ENCODE measurements at places on chromosomes 5 and 9.

GRCh38 chr9:72898784-72899733 is 53.8 kb downstream of the ALDH1A1 start:
- DNase-seq: no peak

DNA sequence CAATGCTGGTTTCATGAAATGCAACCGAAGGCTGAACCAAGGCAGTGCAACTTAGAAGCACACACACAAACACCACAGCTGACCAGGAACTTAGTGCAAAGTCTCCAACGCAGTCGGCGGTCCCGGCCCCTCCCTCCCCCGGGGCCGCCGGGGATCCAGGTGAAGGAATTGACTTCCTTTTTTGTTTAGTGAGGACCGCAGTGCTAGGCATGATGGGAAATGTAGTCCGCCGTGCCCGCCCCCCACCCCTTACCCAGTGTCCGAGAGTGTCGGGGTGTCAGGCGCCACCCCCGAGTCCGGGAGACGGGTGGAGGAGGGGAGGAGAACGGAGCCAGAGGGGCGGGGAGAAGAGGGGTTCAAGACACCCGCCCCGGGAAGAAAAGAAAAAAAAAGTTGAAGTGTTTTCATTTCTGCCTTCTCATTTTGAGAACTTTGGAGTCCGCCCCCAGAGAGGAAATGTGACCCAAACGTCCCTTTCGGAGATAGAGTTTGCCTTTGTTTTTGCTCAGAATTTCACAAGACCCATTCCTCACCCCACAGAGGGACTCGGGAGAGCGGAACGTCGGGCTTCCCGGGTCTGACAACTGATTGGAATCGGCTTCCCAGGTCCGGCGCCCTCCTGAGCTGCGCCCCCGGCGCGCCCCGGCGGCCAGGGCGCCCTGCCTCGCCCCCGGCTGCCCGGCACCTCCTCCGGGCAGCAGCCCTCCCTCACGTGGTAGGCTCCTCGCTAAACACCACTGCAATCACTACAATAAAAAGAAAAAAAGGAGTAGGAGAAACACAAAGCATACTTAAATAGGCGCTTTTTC is 2.0 kb downstream of the IER5L start:
- peak; percentile 37 for DNase-seq

- no peak for DNase-seq
Observed at GRCh38 chr5:158801893-158802292, 297.8 kb downstream of the EBF1 start.

DNA sequence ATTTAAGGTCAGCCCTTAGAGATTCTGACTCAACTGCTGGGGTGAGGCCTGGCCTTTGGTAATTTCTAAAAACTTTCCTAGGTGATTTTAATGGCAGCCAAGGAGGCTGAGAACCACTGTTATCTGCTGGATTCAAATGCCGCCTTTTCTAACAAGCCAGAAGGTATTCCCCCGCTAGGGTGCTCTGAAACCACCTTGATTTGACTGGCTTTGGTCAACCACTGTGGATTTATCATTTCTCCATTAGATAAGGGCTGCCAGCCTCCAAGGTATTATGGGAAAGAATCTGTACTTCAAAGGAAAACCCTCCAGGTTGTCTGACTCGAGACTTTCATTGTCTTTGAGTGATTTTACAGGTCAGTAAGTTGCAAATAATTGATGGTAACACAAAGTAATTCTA is 4.3 kb downstream of the ANXA6 start:
- no peak for DNase-seq

DNA sequence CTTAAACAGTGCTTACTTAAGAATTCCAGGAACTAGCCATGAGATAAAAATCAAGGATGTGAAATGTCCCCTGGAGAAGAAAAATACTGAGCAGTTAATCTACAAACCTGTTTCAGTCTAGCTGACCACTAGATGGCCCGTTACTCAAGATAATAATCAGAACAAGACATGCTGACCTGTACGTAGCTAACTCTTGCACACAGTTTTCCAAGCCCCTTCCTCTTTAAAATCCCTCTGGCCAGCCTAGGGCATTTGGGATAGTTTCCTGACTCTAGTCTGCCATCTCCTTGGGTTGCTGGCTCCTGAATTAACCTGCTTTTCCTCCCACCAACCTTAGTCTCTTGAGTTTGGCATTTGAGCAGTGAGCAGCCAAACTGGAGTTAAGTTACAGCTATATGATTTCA is 59.2 kb upstream of the TRAF1 start:
- no peak for DNase-seq
